ENCODE measurements at places on chromosomes 7 and 10. TPM values are rescaled to one million over a fixed set of nuclear protein-coding genes. Genes with fewer than 3 reads are reported as not detected.
A peak's percentile ranks its signal among the peaks of the same experiment; 100 is the strongest.

DNA sequence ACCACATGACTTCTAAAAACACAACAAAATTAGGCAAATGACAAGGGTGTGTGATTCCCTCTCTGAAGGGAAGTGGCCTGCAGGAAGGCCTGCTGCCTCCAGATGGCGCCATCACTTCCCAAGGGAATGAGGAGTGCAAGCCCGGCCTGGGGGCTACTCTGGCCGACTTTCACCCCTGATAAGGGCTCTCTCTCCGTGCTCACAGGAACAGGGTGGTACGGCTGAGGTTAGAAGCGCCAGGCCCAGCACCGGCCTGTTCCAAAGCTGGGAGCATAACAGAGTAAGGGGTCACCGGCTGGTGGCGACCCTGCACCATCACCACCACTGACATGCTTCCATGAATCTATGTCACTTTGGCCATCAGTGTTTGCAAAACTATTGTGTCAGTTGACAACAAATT, 13.1 kb downstream of the RBP3 start:
- peak; percentile 33 for DNase-seq

GRCh38 chr10:96541921-96542320, 28.2 kb upstream of the TLL2 start:
- DNase-seq: no peak

DNA sequence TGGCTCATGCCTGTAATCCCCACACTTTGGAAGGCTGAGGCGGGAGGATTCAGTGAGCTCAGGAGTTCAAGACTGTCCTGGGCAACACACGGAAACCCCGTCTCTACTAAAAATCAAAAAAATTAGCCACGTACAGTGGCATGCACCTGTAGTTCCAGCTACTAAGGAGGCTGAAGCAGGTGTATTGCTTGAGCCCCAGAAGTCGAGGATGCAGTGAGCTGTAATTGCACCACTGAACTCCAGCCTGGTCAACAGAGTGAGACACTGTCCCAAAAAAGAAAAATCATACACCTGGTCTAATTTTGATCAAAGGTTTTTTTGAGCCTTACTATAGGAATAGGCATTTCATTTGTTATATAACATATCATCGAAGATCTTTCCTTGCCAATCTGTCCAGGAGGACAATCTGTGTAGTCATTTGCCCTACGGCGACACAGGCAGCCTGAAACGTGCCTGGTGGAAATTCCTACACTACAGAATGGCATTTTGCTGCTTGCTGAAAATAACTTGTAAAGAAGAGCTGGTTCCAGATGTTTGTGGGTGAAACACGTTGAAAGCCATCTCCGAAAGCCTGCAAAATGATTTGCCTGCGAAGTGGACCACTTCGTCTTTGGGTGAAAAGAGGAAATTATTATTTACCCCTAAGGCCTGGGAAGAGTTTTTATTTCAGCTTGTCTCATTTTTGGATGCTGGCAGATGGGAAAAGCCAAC, 31.3 kb upstream of the GDI2 start:
- DNase-seq: no peak

DNA sequence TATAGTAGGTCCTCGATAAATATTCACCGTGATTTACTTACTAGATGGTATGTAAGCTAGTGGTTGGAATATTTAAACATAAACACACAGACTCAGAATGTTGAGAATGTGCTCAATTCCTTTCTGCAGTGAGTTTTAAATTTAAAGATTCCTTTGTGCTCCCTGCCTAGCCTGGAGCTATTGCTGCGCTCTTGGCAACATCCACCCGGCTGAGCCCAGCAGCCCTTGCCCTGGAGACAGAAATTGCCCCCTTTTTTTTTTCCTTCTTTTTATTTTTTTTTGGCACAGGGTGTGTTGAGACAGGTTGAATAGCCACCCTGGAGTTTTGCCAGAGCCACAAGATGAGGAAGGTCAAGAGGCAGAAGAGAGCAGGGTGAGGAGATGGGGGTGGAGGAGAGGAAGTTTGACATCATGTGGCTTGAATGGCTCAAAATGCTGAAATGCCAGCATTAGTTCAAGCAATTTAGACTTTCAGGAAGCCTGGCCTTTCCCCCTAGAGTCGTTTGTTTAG, 180.8 kb downstream of the PRKCQ start:
- no peak for DNase-seq

Gene GHRHR
- not detected for total RNA-seq

Gene CFTR
- total RNA-seq: 309 TPM

Gene MTURN
- total RNA-seq: 11.0 TPM
